ENCODE measurements at places on chromosomes 5 and 9.

- no peak for DNase-seq
Measured at GRCh38 chr5:160846642-160847041, 5.4 kb downstream of the ATP10B start.

- no peak for DNase-seq
Measured at GRCh38 chr5:104199771-104200170, 637.2 kb upstream of the NUDT12 start.

DNA sequence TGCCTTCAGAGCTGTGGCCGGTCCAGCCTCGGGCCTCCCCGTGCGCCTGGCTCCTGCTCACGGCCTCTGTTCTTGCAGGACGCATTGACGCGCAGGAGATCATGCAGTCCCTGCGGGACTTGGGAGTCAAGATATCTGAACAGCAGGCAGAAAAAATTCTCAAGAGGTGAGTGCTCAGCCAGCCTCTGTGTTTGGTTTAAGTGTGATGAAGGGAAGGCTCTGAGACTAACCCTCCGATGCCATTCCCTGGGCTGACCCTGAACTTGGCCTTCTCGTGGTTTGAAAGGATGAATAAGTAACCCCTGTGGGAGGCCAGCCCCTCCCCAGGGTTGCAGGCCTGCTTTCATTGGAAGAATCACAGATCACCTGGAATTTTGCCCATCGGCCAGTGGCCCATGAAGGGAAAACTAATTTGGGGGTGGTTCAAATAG, 26.3 kb downstream of the PTGES2 start:
- no peak for DNase-seq

DNA sequence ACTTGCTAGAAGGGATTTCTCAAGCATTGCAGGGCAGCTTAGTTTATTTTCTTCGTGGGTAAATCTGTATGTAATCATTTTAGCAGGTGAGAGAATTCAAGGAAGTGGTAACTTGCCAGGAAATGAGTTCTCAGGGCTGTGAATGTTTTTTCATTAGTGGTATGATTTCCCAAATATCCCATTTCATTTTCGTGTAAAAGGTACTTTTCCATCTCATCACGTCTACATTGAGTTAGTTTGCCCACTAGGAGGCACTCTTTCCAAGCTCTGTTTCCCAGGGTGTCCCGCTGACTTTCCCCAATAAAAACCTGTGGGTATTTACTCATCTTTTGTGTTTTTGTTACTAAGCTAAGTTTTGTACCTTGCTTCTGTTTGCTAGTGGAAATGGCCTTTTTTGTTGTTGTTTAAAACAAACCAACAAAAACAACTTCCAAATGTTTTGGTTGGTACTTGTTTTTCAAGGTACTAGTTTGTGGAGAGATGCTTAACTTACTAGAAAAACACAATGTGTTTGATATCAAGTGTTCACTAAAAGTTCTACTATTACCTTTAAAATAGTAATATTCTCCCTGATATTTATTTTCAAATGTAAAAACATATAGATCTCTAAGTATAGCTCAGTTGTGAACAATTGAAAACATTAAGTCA, 373.6 kb downstream of the ADGRV1 start:
- DNase-seq = no peak

DNA sequence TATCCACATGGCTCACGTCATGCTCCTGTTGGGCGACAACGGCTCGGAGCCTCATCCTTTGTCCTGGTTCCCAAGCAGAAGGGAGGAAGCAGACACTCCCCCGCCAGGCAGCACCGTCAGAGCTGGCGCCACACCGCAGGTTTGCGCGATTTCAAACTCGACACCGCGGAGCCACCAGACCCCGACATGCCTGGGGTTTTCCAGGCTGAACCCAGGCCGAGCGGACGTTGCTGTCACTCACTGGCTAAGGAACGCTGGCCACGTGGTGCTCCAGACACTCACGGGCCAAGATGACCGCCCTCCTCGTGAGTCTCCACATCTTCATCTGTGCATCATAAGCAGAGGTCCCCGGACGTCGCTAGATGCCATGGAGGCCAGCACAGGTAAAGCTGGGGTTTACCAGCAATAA, 9.0 kb downstream of the TERT start:
- DNase-seq = no peak

- DNase-seq = no peak
Measured at GRCh38 chr5:135578685-135579341, at the start of gene CXCL14. CXCL14 (minus strand) TSS chr5:135578991; CDS start chr5:135578778, 213 bp downstream.

GRCh38 chr5:116437922-116438578, 136.6 kb downstream of the SEMA6A start:
- DNase-seq = no peak

DNA sequence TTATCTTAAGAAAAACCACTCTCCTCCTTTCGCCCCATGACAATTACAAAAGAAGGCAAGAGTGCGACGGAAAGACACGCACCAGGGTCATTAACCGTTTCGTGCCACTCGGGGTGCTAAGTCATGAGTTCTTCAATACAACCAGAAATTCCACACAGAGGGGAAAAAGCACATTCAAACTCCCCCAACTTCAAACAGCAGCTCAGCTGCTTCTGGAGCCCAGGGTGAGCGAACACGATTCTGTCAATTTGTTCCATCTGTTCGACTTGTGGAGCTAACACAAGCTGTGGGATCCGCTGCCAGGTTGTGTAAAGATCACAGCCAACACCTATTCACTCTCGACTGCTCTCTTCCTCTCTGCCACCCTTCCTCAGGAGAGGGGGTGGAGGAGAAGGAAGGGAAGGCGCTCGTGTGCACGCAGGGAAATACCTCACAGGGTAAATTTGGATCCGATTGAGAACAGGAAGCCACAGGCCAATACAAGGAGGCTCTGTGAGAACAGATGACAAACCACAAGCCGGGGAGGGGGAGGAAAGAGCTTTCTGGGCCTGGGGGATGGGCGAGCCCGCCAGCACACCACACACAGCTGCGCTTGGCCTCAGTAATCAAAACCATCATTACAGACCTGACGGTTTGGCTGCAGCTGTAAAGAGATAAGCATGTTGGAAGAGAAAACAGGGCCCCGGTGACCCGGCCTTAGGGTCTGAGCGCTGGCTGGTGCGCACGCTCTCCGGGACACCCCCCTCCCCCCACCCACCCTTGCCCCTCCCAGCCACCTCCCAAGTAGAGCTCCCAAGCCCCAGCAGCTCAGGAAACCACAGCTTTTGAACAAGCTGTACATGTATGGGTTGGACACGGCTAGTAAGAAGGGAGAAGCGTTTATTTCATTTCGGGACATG, 54.3 kb downstream of the PTCH1 start:
- DNase-seq = peak; percentile 48

GRCh38 chr9:68821911-68822310, 116.9 kb downstream of the PIP5K1B start:
- DNase-seq = no peak

GRCh38 chr5:148829734-148830133, 3.3 kb downstream of the ADRB2 start:
- no peak for DNase-seq

DNA sequence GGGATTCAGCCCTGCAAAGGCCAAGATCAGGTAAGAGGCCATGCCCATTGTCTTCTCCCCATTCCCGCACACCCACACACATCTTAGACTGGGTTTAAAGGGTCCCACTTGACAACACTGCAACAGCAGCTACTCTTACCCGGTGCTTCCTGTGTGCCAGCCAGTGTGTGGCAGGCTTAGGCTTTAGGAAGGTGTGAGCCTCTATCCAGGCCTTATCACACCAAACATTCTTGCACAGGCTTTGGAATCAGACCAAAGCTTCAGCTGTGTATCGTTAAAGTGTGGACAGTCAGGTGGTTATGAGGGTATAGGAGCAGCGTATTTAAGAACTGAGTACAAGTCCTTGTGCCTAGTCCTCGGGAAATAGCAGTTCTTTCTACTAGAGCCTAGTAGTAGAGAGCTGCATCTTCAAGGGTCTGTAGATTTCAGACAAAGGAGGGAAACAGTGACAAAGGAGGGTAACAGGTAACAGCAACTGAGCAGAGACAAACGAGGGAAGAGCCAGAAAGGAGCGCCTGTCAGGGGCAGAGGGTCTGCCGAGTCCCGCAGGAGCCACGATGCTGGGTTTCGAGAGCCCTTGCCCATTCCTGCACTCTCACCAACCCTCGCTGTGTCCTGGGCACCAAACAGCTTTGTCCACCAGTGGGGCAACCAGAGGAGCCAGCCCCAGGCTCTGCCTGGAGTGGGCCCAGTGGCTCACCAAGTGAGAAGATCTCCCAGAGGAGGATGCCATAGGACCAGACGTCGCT, 30.9 kb downstream of the CSF1R start:
- DNase-seq = no peak

GRCh38 chr5:130720355-130720754, 444.7 kb downstream of the HINT1 start:
- no peak for DNase-seq

GRCh38 chr9:6405371-6405770, 7.6 kb upstream of the UHRF2 start:
- no peak for DNase-seq

DNA sequence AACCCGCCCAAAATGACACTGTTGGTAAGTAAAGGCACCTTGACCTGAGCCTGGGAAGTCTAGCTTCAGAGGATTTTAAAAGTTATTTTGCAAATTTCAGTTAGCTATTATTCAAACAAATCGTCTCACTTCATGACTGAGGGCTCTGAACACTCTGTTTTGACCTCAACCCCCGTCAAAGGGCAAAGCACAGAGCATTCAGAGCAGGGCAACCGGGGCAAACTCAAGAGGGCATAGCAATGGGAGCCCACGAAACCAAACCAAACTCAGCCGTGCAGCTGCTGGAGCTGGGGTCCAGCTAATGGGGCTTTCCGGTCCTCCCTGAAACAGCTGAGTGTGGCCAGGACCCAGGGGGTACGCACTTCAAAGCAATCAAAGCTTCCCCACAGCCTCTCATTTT, 1.6 kb downstream of the C9 start:
- DNase-seq = no peak

- no peak for DNase-seq
Measured at GRCh38 chr9:82369251-82369945, 380.8 kb downstream of the SPATA31D1 start.

DNA sequence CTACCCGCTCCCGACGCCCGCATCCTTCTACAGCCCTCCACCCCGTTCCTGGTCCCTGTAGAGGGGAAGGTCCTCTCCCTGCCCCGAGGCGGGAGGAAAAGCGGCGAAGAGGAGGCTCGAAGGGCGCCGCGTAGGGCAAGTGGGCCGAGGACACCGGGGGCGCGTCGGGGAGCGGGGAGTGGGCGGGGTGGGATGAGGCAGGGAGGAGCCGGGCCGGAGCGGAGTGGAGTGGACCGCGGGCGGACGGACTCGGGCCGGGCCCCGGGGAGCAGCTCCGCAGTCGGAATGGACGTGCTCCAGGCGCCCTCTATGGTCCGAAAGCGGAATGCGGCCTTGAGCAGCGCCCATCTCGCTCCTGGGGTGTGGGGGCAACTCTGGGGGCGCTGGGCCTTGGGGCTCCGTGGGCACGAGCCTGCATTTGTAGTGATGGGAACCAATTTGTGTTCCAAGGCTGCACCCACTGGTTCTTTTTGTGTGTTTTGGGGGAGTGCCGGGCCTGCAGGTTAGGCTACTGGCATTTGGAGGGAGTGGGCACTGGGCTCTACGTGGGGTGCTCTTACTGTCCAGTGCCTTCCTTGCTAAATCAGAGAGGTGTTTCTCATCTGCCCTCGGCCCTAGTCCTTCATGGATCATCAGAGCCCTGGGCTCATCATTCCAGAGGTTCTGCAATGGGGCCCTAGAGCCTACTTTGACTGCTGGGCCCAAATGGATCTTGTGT, 7.3 kb downstream of the IRX1 start:
- no peak for DNase-seq

- no peak for DNase-seq
Measured at GRCh38 chr9:112640311-112640710, 77.6 kb downstream of the INIP start.

Data from activated CD8-positive, alpha-beta memory T cell treated with anti-CD3 and anti-CD28 coated beads for 4 hours (primary cell).